ENCODE measurements at places on chromosomes 3 and 15. TPM values are rescaled to one million over a fixed set of nuclear protein-coding genes. Genes with fewer than 3 reads are reported as not detected.

Gene PLA2G4B
- total RNA-seq = 1.5 TPM

DNA sequence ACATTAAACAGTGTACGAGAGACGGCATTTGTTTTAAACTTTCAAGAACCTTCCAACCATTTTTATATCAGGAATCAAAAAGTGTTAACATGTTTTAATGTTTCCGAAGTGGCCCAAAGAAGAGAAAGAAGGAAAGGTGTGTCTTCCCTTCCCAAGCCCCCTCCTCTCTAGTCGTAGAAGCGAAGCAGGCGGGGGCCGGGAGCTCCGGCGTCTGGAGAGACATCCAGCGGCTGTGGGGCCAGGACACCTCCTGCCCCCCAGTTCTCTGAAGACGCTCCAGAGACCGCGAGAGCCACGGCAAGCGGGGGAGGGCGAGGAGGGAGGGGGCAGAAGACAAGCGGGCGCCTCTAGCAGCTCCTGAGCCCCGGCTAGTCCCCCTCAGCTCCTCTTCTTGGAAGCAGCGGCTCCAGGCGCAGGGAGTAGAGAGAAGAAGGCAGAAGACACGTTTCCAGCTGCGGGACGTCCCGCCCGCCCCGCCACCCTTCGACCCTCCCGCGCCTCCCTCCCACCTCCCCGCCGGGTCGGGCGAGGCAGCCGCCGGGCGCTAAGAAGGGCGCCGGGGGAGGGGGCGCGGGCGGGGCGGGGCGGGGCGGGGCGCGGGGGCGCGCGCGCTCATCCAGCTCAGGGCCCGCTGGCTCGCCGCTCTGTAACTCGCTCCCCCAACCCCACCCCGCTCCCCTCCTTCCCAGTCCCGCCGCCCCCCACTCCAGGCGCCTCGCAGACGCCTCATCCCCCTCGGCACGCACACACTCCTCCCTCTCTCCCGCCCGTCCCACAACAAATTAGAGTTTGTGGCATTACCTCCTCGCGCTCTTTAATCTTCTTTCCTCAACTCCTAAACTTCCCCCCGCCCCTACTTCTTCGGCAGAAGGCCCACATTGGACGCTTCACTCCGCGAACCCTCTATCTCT, at the start of gene ZBTB20:
Gene ZBTB20 (minus strand): TSS at position 871 of the 911 bp plus-strand sequence.
- DNase-seq = peak; percentile 67

Gene PAK6
- total RNA-seq = 22.3 TPM

DNA sequence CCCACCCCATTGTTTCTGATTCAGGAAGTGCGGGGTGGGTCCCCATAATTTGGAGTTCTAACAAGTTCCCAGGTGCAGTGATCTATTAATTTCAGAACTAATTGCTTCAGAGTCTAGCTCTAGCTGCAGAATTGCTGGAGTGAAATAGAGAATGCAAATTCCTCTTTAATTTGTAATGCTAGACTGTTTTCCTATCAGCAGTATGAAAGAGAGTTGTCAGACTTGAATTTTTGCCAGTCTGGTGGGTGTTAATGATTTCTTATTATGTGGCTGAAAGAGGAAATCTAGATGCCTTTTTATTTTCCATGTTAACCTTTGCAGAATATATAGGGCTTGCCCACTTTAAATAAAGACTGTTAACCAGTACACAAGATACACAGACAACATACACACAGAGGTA, 23.7 kb downstream of the APH1B start:
- no peak for DNase-seq

Gene CHRNA7
- 0.50 TPM for total RNA-seq

Gene ARGFX
- not detected for total RNA-seq

DNA sequence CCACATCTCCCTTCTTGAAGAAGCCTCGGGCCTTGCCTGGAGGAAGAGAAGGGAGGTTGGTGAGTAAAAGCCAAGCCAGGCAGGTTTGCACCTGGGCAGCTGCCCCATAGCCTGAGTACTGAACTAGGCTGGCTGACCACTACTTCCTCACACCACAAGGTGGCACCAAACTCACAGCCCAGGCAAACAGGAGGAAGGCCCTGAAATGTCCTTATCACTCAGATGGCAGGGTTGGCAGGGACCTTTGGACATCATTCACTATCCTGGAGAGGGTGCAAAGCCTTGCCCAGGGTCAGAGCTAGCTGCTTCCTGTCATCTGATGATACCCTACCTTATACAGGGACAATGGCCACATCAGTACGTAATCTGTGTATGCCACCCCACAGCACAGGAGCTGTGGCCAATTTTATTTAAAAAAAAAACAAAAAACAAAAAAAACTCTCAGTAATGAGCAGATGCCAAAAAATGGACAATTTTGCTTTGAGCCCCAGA, 2.2 kb upstream of the GRAMD2A start:
- DNase-seq = peak; percentile 65

Gene EPHA3
- 0.26 TPM for total RNA-seq

Gene FAM3D
- total RNA-seq = not detected

Gene SPG11
- total RNA-seq = 55.4 TPM

Gene RHCG
- 0.89 TPM for total RNA-seq

Gene SOX2
- total RNA-seq = not detected

DNA sequence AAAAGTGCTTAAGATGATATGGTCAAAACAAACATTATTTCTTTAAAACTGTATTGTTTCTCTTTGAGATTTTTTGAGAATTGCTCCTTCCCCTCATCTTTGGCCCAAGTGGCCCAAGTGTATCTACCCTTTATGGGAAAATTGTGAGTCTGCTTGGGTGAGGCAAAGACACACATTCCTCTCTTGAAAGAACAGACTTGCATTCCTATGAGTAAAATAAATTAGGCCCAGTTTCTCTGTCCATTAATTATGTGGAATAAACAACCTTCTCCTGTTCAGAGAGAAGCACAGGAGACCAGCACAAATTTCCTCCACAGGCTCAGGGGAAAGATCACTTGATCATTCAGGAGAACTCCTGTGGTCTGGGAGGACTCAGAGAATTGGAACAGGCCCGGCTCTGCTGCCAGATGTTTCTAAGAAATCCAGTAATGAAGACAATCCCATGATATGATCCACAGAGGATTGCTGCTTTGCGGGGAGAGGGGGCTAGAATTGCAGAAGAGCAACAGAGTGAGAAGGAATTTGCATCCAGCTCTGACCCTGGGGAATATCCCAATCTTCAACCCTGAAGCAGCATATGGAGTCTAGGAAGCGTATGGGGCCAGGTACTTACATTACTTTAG, 53.8 kb upstream of the BOC start:
- DNase-seq = no peak

GRCh38 chr3:118863731-118864322, 170.8 kb downstream of the IGSF11 start:
- DNase-seq = no peak

Gene FRG2C
- not detected for total RNA-seq

GRCh38 chr15:40306908-40307307, 827 bp downstream of the PLCB2 start:
- DNase-seq = no peak

Gene IL12A
- total RNA-seq = 1.3 TPM

DNA sequence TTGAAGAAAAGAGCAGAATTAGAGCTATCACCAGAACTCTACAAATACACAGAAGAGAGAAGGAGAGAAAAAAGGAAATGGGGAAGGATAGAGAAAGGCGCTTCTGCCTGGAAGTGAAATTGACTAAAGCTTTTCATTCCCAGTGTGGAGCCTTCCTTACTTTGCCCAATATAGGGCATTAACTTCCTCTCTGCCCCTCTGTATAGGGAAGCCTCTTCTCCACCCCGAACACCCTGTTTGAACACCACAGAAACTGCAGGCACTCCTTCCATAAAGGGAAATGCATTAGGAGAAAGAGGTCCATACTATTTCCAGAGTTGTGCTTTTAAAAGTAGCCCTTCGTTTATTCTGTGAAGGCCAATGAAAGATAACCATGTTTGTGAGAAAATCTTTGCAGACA, 248.5 kb downstream of the RAP2B start:
- DNase-seq = no peak

Gene MAPKAPK3
- total RNA-seq = 94.9 TPM

DNA sequence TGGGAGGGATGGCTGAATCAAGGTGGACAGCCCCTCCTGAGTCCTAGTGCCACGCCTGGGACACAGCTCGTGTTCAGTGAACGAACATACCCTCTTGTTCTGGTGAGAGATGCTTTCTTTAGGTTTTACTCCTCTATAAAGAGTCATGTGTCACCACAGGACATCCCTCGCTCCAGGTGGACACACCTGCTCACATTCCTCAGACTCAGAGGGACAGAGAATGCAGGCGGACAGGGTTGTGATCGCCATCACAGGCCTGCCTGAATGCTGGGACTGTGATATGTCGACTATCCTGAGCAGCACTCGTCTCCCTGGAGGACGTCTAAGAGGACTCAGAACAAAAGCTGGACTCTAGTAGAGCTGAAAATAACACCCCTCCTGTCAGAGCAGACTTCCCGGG, 96.4 kb upstream of the SNRPA1 start:
- no peak for DNase-seq

DNA sequence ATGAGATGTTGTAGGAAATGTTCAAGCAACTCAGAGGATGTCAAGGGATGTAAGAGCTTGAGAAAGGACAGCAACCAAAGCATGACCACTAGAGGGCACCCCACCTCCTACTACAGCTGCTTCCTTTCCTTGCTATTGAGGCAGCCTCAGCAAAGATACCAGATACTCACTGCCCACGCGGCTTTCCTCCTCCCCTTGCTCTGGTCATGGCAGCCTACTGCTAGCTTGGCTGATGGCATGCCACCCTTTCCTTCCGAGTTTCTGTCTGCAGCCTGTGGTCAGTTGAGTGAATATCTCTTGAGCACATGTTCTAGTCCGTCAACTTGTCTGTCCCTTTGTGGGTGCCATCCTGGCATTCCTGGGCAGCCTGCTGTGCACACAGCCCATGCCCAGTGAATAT, 4.4 kb upstream of the CXCR6 start:
- peak; percentile 74 for DNase-seq

DNA sequence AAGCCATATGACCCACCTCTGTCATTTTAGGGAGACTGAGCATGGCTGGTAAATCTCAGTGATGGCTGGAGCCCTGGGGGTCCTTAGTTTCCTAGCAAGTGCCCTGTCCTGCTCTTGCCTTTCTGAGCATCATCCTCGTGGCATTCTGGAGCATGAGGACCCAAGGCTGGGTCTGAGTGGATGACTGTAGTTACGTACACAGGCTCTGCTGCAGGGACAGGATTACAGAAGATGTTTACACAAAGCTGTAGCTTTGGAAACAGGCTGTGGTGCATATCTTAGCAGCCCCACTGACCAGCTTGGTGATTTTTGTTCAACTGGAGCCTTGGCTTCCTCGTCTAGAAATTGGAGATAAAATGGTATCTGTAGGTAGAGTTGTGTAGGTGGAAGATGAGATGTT, 272.9 kb upstream of the CTDSPL start:
- no peak for DNase-seq

- DNase-seq = no peak
Observed at GRCh38 chr3:96915445-96915844, 101.1 kb downstream of the EPHA6 start.

Measured in mammary epithelial cell (primary cell).